ENCODE measurements at places on chromosomes 3 and 15. TPM values are rescaled to one million over a fixed set of nuclear protein-coding genes. Genes with fewer than 3 reads are reported as not detected.

PRTG gene
- 15.8 TPM for polyA plus RNA-seq

DNA sequence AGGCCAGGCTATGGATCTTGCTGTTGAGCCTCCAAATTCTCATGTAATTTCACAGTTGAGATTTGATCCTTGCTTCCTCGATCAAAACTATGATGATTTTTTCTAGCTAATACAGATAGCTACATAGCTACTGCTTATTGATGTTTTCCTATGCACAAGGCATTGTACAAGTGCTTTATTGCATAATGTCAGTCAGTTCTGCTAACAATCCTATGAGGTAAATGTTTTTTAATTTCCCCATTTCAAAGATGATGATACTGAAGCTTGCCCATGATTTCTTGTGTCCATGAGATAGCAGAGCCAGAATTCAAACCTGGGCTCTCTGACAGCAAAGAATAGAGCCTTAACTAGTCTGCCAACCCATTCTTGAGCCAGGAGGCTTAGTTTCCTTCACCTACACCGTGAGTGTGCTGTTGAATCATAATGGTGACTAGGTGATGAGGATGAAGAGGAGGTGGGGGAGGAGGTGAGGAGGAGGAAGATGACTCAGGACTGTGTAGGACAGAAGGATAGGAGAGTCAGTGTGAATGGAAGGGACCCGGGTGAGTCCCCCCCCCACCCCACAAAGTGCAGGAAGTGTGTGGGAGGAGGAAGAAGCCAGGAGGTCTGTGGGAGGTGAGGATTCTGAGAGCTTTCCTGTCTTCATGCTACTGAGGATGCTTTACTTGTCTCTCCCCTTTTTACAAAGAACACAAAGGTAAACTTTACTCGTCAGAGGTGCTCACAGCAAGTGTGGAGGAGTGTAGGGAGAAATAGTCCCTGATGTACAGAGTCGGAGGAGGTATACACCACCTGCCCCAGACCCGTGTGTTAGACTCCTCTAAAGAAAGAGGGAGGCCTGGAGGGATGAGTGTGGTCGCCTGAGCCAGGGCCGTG is 3.6 kb downstream of the TAGLN3 start:
- DNase-seq, result no peak

CLRN1 gene
- polyA plus RNA-seq, result not detected

DNA sequence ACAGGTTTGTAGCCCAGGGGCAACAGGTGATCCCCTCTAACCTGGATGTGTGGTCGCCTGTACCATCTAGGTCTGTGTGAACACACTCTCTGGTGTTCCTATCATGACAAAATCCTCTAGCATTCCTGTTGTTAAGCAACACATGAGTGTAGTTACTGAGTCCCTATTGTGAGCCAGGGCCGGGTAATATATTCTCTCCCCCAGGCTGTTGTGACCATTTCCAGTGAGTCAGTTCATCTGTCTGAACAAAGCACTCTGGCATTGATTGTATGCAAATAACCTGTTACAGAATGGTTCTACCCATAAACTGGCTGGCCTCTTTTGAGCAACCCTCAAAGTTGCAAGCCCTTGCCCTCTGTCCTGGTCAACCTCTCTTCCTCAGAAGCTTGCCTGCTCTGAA is 2.6 kb upstream of the FLNB start:
- no peak for DNase-seq

- no peak for DNase-seq
Measured at GRCh38 chr3:4409971-4410573, 57.0 kb downstream of the SUMF1 start.

- DNase-seq, result no peak
Measured at GRCh38 chr3:27310688-27311087, 58.5 kb downstream of the NEK10 start.

DNA sequence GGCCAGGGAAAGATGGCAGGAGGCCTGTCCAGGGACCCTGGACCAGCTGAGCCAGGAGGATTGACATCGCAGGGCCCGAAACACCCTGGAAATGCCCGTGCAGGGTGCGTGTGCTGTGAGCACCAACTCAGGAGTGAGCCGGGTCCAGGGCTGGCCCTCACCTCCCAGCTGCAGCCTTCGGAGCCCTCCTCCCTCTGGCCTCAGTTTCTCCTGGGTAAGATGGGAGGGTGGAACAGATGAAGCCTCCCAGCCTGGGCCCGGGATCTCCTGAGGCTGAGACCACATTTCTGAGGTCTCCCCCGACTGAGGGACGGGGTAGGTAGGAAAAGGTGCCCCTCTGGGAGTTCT is 5.3 kb upstream of the CALML4 start:
- DNase-seq, result no peak

- no peak for DNase-seq
Measured at GRCh38 chr3:63975723-63976122, 47.6 kb downstream of the PSMD6 start.
